ENCODE measurements at places on chromosomes 11 and 22.
A peak's percentile ranks its signal among the peaks of the same experiment; 100 is the strongest.

DNA sequence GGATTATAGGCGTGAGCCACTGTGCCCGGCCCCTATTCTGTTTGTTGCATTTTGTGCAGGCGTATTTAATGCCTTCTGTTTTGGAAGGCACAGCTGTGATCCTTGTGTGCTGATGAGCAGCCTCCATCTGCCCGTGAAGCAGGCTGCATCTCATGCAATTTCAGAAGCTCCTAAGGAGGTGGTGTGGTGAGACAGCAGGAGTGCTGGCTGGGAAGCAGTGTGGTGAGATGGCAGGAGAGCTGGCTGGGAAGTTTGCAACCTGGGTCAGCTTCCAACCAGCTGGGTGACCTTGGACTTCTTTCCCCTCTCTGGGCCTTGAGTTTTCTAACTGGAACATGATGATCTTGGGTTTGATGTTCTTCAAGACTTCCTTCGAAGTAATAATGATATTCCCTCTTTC, 525.1 kb downstream of the TBC1D22A start:
- DNase-seq = no peak

GRCh38 chr22:27723708-27724107, 77.8 kb downstream of the MN1 start:
- DNase-seq = no peak

- no peak for DNase-seq
Measured at GRCh38 chr22:46047226-46047625, 70.3 kb upstream of the WNT7B start.

DNA sequence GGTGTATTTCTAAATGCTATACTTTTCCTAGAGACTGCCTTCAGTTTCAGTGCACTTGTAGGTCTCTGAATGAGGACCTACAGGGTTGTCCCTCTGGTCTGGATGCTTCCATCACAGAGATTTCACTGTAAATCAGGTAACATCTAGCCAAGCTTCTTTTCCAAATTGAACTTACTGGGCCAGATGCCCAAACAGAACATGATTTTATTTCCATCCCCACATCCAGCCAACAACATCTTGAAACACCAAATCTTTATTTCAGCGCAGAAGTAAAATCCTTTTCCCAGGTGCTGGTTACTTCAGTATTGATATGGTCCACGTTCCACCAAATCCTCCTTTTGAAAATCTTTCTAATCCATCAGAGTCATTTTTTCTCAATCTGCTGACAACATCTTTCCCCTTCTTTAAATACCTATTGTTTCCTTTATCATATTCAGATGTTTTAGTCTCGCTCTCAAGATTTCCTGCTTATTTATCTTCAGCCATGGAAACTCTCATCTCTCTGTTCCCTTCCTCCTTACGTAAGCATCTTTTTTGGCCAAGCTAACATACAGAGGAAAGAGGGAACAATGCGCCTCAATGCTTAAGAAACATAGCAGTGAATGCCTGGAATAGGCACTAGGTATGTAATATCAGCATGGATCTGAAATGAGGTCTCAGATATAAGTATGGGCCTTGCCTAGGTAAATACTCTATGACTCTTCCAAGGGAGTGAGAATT, 201.2 kb upstream of the MTNR1B start:
- no peak for DNase-seq

GRCh38 chr22:40498420-40499208, 128.2 kb downstream of the SGSM3 start:
- no peak for DNase-seq

DNA sequence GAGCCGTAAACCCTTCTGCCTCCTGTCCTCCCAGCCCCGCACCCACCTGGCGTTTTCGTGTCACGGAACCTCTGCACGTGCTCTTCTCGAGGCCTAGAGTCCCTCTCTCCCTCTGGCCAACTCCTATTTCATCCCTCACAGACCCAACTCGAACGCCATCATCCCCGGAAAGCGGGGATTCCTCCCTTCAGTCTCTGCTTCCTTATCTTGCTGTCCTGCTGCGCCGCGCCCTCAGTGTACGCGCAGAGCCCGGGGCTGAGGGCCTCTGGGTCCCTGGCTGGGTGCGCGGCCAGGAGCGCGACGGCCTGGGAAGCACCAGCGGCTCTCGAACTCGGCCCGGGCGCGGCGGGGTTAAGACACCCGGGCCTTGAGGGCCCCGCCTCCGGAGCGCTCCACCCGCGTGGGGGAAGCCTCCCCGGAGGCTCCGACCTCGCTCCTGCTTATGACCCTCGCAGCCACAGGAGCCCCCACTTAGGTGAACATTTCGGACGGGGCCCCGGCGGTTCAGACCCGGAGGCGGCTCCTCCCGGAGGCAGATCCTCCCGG, 398 bp upstream of the ATG16L2 start:
- peak; percentile 78 for DNase-seq

DNA sequence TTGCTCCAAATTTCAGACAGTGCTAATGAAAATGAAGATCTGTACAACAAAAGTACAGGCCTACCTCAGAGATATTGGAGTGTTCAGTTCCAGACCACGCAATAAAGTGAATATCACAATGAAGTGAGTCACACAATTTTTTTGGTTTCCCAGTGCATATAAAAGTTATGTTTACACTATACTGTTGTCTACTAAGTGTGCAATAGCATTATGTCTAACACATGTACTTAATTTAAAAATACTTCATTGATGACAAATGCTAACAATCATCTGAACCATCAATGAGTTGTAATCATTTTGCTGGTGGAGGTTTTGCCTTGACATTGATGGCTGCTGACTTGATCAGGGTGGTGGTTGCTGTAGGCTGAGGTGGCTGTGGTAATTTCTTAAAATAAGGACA, 60.6 kb upstream of the E2F8 start:
- no peak for DNase-seq

DNA sequence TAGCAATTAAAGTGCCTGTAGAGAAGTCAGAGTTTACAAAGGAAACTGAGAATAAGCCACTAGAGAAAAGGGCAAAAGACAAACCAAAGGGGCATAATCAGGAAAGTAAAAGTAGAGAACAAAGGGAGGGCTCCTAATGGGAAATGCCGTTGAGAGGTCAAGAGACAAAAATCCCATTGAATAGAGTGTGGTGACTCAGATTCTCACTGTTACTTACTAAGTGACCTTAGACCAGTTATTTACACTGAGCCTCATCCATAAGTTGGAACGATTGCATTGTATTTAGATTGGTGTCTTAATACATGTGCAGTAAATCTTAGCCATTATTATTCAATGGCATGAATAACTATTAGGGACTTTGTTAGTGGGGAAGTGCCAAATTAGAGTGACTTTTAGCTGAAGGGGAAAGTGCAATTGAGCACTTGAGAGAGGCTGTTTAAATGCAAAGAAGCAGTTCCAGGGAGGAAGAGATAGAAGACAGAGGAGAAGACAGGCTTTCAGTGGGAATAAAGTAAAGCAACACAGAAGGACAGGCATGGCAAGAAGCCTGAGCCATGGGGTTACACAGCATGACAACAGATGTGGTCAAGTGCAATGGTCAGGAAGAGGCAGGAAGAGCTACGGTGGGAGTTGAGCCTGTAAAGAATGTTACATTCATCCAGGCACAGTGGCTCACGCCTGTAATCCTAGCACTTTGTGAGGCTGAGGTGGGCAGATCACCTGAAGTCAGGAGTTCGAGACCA, 82.6 kb downstream of the UBASH3B start:
- DNase-seq = no peak

- peak; percentile 80 for DNase-seq
Measured at GRCh38 chr22:20205964-20206708, 55.3 kb upstream of the CCDC188 start.

- DNase-seq = no peak
Measured at GRCh38 chr11:16403448-16403803, 47.1 kb upstream of the SOX6 start.

GRCh38 chr11:130879836-130880235, 36.4 kb downstream of the SNX19 start:
- no peak for DNase-seq

- DNase-seq = no peak
Measured at GRCh38 chr11:71929491-71929890, 645 bp downstream of the RNF121 start.

- DNase-seq = peak; percentile 10
Measured at GRCh38 chr11:10930224-10930971, 72.5 kb upstream of the ZBED5 start.

GRCh38 chr22:46406349-46406748, 70.8 kb downstream of the TRMU start:
- DNase-seq = no peak

DNA sequence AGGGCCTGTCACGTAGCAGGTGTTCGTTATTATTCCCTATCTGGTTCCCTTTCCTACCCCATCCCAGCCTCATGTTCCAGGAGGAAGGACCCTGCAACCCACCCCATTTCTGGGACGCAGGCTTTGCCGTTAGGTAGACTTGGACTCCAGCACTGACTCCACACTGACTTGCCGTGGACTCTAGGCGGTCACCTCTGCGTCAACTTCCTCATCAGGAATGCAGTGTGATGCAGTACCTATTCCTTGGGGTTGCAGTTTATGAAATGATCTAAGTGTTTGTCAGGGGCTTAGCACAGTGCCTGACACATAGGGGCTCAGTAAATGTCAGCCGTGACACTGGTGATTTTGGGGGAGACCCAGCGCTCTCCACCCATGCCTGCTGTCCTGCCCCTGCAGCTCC, 16.8 kb downstream of the DGKZ start:
- DNase-seq = no peak

DNA sequence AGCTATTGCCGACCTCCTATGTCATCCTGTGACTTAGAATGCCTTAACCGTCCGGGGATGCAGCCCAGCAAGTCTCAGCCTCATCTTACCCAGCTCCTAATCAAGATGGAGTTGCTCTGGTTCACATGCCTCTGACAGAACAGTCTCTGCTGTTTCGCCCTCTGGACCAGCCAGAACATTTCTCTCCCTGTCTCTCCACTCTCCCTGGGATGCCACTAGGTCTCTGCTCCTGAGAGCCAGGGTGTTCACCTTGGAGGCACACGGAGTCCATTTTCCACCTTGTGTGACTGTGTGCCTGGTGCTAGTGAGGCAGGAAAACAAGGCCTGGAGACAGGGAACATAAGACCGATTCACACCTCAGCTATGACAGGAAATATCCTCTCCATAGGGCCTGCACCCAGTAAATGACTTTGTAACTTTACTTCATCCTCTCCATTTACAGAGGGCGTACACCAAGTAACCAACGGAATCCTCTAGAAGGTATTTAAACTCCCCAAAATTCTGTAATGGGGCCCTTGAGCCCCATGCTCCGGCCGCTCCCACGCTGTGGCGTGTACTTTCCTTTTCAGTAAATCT, 16.8 kb upstream of the B4GALNT4 start:
- DNase-seq = no peak

DNA sequence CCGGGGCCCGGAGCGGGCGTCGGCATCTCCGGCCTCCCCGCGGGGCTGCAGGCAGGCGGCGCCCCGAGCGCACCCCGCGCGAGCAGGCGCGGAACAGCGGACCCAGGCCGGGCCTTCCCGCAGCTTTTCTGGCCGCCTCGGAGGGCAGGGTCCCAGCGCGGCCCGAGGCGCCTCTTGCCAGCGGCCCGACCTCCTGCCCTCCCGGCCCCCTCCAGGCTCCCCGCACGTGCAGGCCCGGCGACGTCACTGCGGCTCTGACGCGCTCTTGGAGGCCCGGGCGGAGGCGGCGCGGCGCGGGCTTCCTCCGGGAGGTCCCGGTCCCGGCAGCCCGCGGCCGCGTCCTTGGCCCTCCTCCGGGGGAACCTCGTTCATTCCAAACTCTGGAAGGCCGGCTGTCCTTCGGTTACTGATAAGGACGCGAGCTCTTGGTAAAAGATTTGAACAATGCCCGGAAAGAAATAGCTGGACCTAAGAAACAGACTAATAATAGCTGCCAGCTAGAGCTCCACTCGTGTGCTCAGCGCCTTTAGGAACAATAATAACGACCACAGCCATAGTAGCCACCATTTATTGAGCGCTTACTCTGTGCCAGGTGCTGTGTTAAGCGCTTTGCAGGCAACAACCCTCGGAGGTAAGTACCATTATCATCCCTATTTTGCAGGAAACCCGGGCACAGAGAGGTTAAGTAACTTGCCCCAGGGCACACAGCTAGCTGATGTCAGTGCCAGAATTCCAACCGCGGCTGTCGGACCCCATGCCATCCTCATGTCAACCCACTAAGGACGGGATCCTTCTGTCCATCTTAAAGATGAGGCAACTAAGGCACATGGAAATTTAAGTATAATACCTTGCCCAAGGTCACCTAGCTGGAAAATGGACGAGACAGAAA, 39.1 kb upstream of the CREB3L1 start:
- peak; percentile 44 for DNase-seq

DNA sequence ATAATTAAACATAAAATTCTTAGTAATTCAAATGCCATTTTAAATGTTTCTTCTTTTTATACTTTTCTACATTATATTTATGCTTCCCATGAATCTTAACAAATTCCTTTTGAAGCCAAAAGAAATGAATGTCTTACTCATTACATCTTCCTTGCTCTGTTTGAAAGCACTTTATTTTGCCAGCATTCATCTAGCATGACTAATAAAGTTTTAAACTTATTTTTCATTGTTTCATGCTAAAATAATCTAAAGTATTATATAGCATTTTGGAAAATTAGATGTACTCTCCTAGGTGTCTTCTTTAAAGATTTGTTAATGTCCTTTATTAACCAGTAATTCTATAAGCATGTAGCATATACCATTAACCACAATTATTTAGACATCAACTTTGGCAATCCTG, 9.7 kb upstream of the PIWIL4 start:
- no peak for DNase-seq

- no peak for DNase-seq
Measured at GRCh38 chr11:71463331-71464211, 10.6 kb downstream of the NADSYN1 start.

GRCh38 chr11:78350091-78350645, 67.5 kb downstream of the GAB2 start:
- peak; percentile 82 for DNase-seq

DNA sequence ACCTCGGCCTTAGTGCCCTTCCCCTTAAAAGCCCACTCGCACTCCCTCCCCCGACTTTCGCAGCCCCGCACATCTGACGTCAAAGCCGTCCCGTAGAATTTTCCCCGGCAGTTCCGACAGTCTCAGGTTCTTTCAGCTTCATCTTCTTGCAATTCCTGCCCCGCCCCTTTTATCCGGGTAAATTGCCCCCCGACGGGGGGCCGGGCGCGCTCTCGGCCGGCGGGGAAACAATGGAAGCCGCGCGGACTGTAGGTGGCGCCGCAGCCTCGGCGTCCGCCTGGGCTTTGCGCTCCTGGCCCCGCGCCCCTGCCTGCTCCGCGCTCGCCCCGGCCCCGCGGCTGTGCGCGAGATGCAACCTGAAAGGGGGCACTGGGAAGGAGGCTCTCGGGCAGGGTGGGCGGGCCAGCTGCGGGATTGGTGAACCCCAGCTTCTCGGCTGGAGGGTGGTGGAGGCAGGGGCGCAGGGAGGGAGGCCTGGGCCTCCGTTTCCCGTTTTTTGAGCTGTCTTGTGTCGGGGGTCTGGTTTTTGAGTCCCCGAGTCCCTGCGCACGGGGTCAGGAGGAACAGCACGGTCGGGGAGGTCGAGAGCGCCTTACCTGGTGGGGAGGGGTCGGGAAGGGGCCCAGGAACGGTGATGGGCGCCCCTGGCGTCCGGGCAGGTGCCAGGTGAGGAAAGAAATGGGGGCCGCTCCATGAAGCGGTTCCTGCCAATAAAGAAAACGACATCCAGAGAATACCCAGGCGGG, 859 bp upstream of the FGF19 start:
- no peak for DNase-seq

Data from Kasumi-1 (cell line).